ENCODE measurements at places on chromosomes 2 and 18.

DNA sequence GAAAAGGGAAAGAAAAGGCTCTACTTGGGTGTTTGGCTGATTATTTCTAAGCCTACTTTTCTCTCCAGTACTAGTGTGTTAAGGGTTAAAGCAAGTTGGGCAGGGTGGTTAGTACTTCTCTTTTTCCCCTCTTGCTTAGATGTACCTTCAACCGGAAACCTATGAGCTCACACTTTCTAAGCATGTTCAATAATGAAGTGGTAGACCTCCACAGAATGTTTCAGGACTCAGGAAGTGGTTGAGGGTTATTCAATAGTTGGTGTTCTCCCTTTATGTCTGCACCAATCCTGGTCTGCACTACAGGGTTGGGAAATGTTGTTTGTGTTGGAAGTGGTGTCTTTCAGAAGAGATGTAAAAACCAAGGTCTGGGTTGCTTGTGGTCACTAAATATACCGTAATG is 137.1 kb downstream of the ZEB2 start:
- peak; percentile 73 for DNase-seq

DNA sequence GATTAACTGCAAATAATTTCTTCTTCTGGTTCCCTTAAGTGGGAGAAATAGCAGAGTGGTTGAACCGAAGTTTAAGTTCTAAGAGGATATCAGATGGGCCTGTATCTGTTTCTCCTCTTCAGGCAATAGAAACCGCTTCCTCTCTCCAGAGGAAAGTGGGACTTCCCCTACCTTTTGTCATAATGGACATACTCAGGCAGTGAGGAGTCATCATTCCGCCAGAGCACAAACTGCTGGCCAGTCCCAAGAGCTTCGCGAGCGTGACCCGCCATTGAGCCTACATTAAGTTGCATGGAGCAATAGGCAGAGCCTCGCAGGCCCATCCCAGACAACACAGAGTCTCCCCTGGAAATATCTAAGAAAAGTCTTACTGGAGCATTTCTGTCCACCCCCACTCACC is 158.9 kb downstream of the LDLRAD4 start:
- DNase-seq = peak; percentile 76

GRCh38 chr2:48721158-48721557 is 34.4 kb downstream of the LHCGR start:
- DNase-seq = no peak

GRCh38 chr2:147952118-147952517 is 68.4 kb downstream of the ORC4 start:
- DNase-seq = no peak

DNA sequence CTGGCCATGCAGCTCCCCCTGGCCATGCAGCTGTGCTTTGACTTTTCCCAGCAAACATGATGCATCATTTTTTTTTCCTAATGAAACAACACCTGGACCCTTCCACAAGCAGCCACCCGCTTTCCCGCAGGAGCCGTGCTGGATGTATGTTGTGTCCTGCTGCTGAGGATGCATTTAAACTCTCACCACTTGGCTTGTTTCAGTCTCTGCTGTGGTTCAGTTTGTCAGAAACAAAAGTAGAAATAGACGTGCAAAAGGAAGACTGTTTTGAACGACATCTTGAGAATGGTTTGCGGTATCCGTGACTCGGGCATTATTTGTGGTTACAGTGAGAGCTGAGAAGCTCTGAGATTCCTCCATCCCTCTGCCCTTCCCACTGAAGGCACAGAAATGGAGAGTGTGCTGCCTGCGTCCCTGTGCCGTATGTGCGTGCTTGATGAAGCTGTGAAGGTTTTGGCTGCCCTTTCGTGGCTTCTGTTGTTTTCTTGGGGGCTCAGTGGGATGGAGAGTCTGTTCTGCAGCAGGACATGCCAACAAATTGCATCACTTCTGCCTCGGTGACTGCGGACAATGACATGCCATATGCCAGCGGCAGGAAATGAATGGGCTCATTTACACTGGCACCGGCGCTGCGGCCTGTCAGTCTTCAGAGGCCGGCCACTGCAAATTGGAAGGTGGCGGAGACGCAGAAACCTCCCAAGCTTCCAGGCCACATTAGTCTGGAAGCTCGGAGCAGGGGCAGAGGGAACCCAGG is 417.7 kb upstream of the SALL3 start:
- DNase-seq = no peak

DNA sequence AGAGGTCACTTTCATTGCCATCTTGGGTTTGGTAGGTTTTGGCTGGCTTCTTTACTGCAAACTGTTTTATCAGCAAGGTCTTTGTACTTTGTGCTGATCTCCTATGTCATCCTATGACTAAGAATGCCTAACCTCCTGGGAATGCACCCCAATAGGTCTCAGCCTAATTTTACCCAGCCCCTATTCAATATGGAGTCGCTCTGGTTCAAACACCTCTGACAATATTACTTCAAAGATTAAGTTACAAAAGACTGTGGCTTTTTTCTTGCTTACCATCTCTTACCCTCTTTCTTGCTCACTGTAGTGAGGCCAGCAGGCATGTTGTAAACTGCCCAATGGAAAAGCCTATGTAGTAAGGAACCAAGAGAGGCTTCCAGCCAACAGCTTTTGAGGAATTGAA is 17.9 kb upstream of the RGPD8 start:
- DNase-seq = no peak

- no peak for DNase-seq
Measured at GRCh38 chr2:215919624-215920243, 93.6 kb downstream of the MREG start.

DNA sequence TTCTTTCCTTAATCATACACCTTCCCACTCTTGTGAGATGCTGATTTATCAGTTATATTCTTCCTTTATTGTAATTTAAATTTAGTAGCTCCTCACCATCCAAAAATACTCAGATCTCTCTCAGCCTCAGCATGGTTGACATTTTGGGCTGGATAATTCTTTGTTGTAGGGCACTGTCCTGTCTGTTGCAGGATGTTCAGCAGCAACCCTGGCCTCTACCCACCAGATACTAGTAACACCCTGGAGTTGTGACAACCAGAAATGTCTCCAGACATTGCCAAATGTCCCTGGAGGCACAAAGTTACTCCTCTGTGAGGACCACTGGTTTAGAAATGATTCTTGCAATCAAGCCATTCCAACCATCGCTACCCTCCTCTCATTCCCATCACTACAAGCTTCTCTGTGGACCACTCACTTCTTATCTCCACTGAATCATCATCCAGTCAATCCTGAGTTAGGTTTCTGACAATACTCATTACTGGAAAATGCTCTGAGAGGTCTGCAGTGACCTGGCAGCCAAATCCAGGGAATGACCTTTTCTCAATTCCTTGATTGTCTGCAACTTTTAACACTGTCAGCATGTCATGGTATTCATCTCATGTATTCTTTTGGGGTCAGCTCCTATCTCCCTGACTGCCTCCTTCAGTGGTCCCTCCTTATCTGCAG is 43.3 kb downstream of the OSBPL6 start:
- DNase-seq = no peak

DNA sequence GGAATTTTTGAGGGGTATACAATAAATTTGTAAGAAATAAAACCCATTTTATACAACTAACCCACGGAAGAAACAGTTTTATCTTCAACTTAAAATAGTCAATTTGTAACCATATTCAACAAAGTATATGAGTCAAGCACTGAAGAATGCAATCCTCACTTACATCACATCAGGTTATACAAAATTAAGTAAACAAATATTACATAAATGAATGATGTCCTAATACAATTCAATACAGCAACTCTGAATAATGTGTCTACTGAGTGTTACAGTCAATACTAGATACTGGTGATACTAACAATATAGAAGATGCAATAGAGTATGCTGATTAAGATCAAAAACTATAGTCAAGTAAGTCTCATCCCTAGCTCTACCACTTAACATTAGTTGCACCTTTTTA is 58.6 kb downstream of the FANCL start:
- DNase-seq = no peak

DNA sequence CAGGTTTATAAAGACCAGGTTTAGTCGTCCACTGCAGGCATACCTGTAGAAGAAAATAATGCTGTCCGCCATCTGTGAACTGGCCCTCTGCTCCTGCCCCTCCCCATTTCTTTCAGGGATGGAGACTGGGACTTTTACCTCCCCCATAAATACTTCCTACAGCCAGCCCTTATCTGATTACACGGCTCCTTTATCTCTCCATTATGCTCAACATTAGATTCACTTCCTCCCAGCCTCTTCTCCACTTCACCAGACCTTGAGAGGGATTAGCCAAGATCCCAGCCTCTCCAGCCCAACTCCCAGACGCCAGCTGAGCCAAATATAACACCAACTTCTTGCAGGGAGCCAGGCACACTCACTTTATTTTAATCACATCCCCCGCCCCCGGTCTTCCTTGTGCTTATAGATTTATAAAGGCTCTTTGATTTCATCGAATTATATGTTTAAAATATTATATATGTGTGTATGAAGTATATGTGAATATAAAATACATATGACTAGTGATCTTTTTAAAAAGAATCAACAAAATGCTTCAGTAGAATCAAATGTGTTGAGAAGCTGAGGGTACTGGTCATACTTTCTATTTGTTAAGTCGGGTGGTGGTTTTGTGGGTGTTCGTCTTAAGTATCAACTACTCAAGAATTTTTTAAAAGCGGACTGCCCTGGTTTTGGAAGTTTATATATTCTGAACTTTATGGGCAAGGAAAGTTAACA is 81.0 kb downstream of the SPRED2 start:
- no peak for DNase-seq

- DNase-seq = no peak
Measured at GRCh38 chr2:69791045-69791444, 38.4 kb upstream of the GMCL1 start.

DNA sequence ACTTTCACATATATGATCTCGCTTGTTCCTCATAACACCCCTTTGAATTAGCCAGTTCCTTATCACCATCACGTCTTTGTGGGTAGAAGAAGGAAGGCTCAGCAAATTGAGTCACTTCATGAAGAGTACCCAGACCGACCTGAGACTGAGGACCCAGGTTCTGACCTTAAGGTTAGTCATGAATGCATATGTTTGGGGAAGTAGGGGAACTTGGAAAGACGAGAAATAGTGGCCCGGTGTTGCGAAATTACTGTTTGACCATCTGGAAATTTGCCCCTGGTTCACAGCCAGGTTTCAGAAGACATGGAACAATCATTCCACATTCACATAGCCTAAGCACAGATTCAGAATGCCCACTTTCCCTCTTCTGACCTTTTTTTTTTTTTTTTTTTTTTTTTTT is 59.8 kb downstream of the MEIS1 start:
- no peak for DNase-seq

DNA sequence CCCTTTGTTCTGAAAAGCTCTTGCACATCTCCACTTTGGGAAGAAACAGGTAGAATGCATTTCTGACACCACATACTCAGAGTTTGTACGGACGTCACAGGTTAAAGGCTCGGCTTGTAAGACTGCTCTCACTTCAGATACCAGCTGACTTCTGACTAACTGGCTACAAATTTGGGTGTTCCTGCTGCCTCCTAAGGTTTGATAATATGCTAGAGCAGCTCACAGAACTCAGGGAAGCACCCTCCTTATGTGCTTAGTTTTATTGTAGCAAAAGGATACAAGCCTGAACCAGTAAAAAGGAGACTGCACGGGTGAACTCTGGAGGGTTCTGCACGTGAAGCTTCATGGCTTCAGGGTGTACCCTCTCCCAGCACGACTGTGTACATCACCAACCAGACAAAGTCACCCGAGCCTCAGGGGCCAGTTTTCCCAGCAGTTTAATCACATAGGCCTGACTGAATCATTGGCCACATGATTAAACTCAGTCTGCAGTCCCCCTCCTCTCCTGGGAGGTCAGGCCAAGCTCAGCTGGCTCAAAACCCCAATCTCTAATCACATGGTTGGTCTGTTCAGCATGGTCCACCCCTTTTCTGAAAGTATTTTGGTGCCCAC is 749.5 kb upstream of the RAB6C start:
- DNase-seq = no peak

DNA sequence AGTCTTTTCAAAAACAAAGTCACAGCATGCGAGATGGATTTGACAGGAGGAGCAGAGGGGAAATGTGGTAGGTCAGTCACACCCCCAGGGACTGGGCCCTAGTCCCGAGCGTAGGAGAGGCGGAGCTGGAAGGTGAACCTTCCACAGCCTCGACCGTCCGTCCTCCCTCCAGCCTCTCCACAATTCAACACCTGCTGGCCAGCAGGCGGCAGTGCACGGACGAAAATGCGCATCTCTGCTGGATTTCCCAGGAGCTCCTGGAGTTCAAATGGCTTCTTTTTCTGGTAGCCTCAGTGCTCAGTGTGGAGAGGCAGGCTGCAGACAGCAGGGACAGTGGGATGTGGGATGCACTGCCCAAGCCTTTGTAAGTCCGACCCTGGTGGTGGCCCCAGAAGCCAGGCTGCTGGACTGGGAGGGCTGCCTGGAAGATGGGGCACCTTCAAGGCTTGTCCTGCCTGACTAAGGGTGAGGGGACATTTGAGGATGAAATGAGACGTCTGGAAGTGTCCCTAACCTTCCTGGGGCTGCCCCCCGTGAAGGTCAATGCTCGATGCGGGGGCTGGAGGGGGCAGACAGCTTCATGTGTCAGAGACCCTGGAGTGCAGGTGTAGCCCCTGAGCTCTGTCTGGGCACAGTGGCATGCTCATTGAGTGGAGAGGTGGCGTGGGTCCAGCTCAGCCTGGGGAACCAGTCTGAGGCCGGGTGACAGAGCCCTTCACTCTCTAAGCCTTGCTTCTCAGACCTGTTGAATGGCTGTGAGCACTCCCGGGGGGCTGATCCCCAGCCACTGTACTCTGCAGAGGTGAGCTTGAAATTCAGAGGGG is 189.5 kb downstream of the TFCP2L1 start:
- peak; percentile 47 for DNase-seq

DNA sequence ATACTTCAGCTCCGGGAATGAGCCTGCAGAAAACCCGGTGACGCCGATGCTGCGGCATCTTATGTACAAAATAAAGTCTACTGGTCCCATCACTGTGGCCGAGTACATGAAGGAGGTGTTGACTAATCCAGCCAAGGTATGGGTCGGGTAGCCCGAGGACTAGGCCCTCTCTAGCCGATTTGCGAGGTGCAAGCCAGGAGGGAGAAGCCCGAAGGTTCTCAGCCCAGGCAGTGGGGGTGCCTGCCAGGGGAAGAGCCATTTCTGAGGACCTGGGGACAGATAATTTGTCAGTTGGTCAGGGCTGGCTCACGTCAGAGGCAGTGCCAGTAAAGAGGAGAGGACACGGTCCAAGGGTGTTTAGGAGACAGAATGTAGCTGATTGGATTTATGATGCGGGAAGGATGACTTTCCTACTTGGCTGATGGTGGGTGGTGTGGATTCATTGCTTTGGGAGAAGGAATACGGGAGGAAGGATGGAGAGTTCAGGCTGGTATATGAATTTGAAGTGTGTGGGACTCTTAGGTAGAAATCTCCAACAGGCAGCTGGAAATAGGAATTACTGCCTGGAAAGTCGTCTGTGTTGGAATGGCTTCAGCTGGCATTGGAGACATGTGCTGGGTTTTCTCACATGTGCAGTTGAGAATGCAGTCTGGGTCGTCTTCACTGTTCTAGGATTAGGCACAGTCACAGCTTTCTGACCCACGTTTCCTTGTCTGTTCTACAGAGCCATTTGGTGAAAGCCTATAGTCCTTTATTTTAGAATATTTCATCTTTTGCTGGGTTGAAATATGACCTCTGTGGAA is 874 bp downstream of the NDUFAF7 start:
- DNase-seq = peak; percentile 17

GRCh38 chr2:172100935-172101820 is 1.5 kb downstream of the DLX2 start:
- no peak for DNase-seq

GRCh38 chr18:35051641-35052377 is 10.6 kb downstream of the MAPRE2 start:
- DNase-seq = no peak

- DNase-seq = no peak
Measured at GRCh38 chr2:141317986-141318385, 812.8 kb downstream of the LRP1B start.

GRCh38 chr2:68060652-68061051 is 2.2 kb downstream of the C1D start:
- no peak for DNase-seq
